ENCODE measurements at places on chromosomes 16 and 17.

DNA sequence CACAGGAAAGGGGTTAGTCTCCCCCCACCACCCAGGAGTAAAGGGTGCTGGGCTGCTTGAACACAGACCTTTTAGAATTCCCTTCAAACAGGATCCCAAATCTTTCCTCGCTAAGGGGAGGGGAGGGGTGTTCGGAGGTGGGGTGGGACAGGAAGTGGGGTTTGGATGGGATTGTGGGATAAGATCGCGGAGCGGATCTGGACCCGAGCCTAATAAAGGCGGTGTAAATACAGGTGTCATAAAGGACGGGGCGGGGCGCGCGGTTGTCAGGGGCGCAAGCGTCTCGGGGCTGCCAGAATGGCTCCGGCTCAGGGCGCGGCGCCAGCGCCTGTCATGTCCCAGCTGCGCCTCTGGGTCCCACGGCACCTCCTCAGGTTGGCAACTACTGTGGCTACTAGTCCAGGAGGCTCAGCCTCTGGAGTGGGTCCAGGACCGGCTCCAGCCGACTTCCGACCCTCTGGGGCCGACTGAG is 59.8 kb upstream of the FBXO47 start:
- DNase-seq: peak; percentile 26

GRCh38 chr17:77867976-77868713 is 90.4 kb upstream of the TNRC6C start:
- DNase-seq: no peak

DNA sequence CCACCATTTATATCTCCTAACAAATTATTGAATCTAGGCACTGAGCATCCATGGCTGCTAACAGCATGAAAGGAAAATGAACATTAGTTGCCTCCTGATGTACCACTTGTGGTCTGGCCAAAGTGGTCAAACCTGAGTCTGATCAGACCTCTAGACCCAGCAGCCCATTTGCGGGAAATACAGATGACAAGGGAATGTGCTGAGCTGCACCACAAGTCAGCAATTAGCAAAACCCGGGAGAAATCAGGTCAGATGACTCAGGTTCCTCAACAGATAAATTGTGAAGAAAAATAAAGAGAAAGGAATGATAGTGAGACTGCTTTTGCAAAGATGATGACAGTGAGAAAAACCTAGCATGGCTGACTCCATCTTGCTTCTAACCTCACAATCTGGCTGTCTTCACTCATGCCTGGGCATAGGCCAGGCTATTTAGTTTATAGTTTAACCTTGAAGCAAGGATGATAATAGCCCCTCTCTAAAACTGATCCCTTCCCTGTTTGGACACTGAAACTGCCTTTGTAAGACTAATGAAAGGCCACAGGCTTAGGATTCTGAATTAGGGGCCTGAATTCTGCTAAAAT is 142.7 kb upstream of the ASIC2 start:
- DNase-seq: no peak

DNA sequence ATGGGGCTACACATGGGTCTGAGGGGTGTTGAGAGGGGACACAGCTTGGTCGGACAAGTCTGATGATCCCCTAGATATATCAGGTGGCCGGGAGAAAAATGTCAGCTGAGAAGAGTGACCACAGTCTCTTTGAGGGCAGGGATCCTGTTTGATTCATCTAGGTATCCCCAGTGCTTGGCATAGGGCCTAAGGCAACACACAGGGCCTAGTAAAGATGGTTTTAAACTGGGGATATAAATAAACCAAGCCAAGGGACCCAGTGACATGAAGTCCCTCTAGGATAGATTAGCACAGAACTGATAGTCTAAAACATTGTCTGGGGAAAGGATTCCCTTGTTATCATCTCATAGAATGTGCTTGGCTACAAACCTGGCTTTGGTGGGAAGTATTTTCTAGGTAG is 1.4 kb downstream of the ERCC4 start:
- DNase-seq: no peak

- DNase-seq: no peak
Observed at GRCh38 chr17:59277031-59277430, 54.4 kb upstream of the YPEL2 start.

DNA sequence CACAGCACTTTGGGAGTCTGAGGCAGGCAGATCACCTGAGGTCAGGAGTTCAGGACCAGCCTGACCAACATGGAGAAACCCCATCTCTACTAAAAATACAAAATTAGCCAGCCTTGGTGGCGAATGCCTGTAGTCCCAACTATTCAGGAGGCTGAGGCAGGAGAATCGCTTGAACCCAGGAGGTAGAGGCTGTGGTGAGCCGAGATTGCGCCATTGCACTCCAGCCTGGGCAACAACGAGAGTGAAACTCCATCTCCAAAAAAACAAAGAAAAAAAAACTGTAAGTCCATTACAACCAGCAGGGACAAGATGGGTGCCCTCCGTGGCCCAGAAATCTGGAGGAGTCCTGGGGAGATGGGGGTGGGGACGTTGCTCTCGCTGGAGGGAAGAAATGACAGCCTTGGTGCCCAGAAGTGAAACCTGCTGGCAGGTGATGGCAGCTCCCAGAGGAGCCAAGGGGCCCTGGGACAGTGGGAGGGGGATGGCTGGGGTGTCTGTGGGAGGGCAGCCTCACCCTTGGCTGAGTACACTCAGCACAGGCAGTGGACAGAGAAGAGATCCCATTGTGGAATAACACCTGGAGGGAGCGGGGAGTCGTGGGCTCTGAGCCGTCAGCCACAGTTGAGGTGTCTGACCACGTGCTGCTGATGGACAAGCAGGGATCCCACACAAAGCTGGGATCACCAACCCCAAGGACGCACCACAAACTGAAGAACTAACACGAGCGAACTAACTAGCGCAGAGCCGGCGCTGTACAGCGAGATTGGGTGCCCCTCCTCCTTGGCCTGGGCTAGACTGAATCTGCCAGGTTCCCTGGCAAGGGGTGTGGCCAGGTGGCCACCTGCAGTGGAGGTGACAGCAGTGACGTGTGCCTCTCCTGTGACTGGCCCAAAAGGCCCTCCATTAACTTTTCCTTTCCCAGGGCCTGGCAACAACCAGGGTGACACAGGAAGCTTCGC is 46.9 kb upstream of the BAHCC1 start:
- no peak for DNase-seq

GRCh38 chr17:3916825-3917224 is 560 bp upstream of the P2RX1 start:
- no peak for DNase-seq

DNA sequence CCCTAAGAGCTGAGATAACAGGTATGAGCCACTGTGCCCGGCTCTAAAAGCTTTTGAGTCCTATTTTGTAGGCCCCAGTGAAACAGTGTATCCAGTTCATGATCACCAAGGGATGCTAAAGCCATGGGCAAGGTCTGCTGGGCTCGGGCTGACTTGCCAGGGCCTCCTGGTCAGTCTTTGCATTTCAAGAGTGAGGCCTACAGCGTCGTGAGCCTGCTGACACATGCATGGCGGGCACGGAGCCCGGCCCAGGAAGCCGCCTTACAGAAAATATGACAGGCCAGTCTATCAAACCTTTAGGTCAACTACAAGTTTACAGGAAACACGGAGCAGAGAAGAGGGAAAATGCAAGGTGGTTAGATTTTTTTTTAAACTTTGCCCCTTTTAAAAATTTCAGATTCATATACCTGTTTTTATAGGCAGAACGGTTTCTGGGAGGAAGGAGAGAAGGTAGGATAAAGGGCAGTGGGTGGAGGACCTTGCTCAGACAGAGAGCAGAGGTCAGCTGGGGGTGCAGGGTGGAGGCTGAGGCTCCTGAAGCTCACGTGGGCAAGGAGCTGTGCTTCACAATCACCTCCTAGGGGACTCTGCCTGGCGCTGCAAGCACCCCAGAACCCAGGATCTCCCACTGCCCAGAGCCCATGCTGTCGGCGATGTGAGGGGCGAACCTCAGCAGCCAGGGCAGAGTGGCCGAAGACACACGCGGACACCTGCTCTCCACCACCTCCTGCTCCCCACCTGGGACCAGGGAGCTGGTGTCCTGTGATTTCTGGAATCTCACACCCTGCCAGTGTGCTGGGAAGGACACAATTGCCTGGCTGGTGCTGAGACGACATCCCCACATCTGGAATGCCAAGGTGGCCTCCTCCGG is 21.3 kb downstream of the C16orf95 start:
- DNase-seq: no peak

Measured in HuH-7 (cell line).